ENCODE measurements at places on chromosomes 5 and 9.

DNA sequence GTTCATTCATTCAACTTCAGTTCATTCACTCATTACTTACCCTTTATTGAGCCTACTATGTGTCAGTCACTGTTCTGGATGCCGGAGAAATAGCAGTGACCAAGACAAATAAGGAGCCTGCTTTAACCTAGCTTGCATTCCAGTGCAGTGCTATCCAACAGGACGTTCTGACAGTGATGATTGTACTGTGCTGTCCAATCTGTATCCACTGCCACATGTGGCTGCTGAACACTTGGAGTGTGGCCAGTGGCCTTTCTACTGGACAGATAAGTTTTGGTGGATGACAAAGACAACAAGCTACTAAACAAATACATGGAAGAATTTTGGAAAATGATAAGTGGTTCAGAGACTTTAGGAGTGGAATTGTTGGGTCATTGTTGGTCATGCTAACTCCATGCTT, 33.6 kb downstream of the SUB1 start:
- no peak for DNase-seq

DNA sequence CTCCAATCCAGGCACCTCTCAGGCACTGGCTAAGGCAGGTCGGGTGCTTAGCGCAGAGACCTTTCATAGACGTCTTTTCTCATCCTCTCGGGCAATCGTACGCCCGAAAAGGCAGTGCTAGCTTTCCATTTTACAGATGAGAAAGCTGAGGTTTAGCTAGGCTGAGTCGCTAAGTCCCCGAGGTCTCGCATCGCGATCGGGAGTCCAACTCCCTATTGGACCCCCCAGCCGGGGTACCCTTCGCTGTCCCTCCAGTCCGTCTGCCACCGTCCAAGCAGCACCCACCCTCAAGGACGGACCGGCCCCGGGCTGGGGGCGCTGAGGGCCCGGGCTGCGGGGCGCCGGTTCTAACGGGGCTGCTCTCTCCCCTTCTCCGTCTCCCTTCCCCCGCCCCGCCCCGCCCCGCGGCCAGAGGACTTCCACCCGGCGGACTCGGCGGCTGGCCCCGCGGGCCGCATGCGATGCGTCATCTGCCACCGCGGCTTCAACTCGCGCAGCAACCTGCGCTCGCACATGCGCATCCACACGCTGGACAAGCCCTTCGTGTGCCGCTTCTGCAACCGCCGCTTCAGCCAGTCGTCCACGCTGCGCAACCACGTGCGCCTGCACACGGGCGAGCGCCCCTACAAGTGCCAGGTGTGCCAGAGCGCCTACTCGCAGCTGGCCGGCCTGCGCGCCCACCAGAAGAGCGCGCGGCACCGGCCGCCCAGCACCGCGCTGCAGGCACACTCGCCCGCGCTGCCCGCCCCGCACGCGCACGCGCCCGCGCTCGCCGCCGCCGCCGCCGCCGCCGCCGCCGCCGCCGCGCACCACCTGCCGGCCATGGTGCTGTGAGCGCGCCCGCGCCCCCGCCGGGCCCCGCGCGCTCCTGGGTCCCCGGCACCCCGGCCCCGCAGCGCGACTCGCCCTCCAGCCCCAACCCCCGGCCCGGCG, 12.5 kb upstream of the EXOSC2 start:
- DNase-seq = no peak

DNA sequence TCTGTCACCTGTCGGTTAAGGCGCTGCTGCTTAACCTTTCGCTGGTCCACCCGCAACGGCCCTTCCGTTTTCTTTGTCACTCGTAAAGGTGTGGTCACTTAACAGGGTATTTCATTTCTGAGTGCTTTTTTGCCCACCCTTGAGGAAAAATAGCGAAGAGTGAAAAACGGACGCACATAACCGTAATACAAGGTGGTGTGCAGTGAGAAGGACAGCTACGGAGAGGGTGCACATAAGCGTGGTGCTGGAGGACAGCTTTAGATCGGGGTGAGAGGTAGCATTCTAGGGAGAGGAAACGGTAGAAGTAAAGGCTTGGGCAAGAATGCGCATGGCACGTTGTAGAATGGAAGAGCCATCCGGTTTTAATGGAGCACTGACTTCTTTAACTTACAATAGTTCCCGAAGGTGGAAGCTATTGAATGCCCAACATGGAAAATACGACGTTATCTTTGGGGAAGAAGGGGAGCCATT, 761 bp downstream of the CCT5 start:
- DNase-seq = no peak

GRCh38 chr9:125487842-125488241, 219.2 kb downstream of the MAPKAP1 start:
- no peak for DNase-seq

- DNase-seq = no peak
Measured at GRCh38 chr5:53381-54174, 38.4 kb upstream of the PLEKHG4B start.

DNA sequence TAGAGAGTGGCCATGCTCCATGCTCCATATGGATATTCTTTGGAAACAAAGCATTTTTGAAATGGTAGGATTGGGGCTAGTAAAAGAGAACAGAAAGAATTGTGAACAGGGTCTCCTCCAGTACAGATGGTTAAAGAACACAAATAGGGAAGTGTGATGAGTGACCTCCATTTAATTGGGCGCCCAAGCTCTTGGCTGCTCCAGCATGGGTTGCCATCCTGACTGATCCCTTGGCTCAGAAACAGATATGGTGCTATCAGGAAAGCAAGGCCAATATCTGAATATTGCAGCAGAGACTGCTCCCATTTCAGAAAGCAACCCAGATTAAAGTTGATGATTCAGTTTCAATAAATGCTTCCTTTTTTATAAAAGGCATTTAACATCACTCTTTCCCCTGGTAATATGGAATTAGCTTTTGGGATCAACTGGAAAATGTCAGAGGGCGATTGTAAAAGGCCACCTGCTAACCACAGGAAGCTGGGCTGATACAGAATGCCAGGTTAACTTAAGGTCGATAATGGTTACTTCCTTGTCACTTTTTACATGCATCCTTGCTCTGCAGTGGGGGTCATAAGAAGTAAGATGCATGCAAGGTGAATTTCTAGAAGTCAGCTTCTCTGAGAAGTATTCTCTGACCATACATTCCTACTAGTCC, 52.9 kb downstream of the TMC1 start:
- DNase-seq = no peak

DNA sequence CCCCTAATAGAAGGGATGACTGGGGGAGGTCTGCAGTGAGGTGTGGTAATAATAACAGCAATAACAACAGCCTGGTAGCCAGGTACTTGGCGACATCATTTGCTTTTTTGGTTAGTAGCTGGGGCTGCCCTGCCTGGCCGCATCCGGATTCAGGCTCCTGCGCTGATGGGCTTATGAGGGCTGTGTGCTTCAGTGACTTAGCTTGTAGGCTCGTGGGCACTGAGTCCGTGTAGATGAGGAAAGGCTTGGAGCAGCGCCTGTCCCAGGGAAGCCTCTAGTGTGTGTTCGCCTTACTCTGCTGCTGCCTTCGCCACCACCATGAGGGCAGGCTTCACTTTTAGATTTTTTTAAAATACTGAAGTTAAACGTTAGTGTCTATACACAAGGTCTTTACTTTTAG, 4.5 kb downstream of the NDUFS6 start:
- no peak for DNase-seq

DNA sequence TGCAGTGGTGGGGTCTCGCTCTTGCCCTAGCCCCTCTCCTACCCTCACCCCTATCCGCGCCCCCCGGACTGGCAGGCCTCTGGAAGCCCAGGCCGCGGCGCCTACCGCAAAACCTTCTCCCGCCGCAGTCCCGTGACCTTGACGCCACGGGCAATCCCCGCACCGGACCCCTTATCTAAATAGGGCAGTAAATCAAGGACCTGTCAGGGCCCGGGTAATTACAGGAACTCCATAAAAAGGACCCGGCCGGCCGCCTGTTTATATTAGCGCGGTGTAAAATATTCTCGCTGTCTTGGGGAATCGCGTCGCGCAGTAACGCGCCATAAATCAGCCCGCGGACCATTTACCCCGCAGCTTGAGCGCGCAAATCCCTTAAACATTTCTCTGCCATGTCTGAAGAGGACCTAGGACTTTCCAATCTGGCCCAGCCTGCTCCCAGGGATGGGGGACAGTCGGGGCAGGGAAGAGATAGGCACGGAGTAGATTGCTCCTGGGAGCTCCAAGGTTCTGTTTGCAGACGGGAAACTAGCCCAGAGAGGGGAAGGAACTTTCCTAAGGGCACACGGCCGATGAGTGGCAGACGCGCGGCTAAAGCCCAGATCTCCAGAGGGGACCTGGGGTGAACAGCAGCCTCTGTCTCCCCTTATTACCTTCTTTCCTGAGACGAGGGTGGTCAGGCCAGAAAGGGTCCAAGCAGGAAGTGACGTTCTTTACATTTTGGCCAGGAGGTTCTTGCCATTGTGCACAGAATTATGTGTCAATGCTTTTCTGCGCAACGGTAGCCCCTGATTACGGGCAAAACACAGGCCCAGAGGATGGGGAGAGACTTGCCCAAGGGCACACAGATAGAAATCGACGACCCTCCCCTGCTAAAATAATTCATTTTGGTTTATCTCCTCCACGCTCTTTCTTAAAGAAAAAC, 4.8 kb upstream of the HAND1 start:
- no peak for DNase-seq

- no peak for DNase-seq
Measured at GRCh38 chr5:135194573-135195269, 160.7 kb upstream of the PITX1 start.

DNA sequence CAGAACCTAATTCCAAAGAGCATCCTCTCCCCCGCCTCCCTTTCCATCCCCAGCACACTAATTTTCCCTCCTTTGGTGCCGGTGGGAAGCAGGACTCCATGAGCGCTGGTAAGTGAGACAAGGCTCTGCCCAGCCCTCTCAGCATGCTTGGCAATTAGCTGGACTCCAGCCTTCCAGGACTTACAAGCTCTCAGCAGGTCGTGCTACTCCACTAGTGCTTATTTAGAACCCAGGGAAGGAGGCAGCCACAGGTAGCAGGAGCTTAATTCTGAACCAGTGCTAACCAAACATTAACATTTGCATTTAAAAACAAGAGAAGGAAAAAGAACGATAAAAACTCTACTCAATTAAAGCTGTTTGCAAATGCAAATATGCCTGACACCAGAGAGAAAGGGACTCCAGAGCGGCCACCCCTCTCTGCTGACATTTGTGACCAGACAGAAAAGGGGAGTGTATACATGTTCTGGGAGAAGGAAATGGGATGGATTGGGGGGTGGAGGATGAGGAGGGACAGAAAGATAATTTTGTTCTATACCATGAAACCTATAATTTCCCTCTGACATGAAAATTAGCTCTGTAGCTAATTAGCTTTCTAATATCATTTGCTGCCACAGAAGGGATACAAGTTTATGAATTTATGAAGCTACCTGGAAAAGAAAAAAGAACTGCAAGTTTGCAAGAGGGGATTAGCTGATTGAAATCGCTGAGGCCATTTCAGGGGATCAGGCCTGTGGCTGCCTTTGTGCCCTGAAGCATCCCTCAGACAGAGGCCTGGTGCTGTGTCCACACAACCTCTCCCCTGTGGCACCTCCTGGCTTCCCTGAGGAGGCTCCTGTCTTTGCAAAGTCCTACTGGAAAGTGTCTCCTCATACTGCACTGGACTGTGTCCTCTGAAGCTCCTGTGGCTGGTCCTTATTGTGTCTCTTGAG, 266.3 kb downstream of the SEC61B start:
- no peak for DNase-seq

DNA sequence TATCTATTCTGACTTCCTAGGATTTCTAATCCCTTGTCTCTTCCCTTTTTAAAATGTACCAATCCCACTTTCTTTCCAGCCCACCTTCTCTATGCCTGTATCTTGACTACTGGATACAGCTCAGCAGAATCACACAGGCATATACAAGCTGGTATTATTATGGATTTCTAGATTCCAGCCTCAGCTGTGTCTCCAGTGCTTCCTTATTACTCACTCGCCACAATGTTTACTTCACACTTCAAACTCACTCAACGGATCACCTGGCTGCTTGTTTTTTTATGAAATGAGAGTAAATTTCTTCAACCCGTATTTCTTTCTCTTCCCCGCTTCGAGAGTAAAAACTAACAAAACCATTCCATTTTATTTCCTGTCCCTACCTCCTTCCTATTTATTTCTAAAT, 38.8 kb downstream of the CWC27 start:
- DNase-seq = no peak

- DNase-seq = no peak
Measured at GRCh38 chr9:136233411-136233810, 12.2 kb downstream of the QSOX2 start.

DNA sequence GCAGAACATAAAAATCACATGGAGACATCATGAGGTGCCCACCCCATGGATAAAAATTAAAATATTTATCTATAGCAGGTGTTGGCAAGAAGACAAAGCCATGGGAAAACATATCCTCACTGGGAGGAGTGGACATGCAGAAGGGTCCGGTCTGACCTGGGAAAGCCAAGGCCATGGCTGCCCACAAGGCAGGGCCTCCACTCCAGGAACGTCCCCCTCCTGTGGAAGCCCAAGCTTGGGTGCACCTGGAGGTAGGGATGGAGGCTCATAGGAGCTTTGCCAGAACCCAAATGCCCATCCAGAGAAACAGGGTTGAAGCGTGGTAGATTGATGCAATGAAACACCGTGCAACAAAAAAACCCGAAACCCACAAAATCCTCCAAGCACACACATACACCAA, 81.4 kb upstream of the COL5A1 start:
- no peak for DNase-seq

GRCh38 chr5:169546346-169546745, 37.2 kb upstream of the SPDL1 start:
- no peak for DNase-seq

DNA sequence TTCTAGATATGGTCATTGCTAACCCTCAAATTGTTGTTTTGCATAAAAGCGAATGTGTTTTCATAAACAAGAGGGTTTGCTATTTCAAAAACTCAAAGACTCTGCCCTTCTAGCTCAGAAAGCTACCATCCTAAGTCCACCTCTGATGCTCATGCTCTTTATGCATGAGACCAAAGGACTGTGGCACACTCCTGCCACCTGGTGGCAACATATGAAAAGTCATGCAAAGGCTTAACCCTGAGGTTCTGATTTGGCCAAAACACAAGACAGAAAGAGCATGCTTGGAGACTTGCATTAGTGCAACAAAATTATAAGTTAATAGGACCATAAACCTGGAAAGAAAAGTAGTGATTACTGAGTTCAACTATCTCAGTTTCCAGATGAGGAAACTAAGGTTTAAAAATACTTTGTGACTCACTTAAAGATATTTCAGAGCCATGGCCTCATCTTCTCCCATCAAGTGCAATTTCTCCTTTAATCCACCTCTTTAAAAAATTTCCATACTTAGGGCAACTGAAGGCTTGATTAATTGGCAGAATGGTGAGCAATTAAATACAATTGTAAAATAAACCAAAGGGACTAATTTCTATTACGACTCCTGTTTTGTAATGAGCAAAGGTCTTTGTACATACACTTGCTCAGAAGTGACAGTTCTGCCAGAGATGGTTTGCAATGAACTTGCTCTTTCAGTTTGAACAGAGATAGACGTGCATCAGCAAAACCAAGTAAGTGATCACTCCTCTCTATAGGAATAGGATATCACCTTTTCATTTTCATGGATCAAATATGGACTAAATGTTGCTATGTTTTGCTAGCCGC, 110.7 kb upstream of the RAD23B start:
- DNase-seq = peak; percentile 1

- no peak for DNase-seq
Measured at GRCh38 chr5:154449786-154450185, 4.0 kb downstream of the SAP30L start.

Measured in cerebellar nuclear complex (tissue), 1 donor.